ENCODE measurements at places on chromosomes 5 and 9.

DNA sequence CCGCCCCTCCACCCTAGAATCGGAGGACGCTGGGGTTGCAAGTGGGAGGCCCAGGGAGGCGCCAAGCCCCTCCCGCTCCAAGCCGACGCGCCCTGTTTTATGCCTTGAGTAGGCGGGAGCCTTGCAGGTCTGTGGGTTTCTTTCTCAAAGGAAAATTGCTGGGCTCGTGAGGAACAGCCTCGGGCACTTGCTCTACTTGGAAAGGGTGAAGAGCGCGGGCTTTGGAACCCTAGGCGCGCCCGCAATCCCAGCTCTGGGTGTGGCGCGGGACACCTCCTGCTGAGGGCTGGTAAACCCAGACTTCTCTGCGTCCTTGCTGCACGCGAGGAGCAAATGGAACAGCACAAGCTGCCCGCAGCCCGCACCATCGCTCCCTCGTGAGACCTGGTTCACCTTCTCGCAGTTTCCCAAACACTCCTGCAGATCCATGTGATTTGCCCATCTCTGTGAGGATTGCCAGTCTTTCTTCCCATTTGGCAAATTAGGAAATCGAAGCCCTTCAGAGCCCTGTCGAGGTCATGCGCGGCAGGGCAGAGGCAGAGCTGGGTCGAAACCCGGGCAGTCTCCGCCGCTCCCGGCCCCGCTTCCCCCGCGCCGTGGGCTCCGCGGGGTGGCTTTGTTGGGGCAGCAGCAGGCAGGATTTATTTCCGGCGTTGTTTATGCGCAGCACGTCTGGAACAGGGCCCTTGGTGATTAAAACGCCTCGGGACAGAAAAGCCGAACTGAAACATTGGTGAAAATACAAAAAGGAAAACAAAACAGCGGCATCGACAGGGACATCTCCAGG lies 98.4 kb upstream of the CPLX2 start:
- no peak for DNase-seq

DNA sequence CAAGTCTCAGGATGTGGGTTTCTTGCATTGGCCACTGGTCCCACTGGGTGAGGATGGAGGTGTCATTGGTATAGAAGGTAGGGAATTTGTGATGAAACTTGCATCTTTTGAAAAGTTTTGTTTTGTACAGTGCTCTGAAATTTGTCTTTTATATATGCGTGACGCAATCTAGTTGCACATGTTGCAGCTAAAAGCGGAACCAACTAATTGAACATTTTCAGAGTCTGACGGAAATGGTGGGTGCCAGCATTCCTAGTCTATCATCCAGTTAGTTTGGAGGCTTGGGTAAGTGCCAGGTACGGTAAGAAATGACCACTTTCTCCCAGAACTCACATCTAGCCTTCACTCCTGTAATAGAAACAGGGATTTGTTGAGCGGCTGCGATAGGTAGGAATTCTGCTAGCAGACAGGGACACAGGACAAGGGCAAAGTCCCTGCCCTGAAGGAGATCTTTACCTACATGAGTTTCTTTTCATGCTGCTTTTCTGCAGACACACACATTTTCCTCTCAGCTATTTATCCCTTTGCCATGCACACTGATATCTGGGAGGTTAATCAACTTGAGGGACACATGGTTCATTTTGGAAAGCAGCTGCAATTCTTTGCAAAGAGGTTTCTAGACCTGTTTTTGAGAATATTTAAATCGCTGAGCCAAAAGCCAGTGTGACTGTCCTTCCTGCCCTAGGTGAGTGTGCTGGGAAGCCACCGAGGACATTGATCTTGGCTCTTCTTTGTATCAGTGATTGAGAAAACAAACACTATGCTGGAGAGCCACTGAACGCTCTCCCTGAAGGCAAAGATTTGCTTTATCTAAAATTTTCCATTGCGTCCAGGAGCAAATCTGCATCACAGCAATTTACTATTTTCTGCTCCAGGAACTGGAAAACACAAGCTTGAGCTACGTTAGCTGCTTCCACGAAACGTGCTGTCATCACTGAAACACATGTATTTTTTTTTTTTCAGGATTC lies 89.7 kb downstream of the DAP start:
- no peak for DNase-seq

GRCh38 chr9:227860-228259 lies 13.2 kb downstream of the DOCK8 start:
- no peak for DNase-seq

DNA sequence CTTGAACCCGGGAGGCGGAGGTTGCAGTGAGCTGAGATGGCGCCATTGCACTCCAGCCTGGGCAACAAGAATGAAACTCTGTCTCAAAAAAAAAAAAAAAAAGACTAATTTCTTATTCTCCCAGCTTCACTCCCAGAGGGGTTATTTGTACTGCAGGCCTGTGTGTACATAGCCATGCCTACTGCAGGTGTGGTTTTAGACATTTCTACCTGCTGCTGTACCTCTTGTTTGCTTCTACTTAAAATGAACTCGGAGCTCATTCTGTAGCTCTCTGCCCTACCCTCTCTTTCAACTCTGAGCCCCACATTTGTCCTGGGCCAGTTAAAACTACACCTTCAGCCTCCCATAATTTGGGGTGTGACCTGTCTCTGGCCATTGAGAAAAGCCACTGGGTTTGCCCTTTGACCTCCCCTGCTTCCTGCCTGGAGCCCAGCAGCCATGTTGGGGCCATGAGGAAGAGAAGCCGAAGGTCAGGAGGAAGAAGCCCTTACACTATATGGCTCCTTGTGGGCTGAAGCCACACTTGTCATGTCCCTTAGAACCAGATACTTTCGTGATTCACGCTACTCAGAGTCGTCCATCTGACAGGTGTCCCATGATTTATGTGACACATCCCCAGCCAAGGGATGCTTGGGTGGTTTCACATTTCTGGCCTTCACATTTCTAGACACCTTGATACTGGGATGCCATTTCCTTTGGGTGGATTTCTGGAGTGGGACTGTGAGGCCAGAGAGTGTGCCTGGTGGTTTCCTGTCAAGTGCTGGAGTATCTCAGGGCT lies 9.4 kb upstream of the CARD19 start:
- no peak for DNase-seq

- peak; percentile 80 for DNase-seq
These were observed 51.2 kb upstream of the SEMA4D start for GRCh38 chr9:89549031-89549644.

DNA sequence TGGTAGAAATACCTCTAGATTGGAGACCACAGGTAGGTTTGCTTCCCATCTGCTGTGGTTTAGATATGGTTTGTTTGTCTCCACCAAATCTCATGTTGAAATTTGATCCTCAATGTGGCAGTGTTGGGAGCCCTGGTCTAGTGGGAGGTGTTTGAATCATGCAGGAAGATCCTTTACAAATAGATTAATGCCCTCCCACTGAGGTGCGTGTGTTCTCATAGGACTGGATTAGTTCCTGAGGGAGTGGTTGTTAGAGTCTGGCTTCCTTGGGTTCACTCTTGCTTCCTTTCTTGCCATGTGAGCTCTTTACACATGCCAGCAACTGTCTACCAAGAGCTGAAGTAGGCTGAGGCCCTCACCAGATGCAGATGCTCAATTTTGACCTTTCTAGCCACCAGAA lies 391.1 kb upstream of the GRIA1 start:
- DNase-seq = no peak

Measured in stimulated activated CD8-positive, alpha-beta memory T cell treated with anti-CD3 and anti-CD28 coated beads, Interleukin-4, amount 100 ng/mL, for 1 hour (primary cell).